ENCODE measurements at places on chromosomes 12 and 14.

GRCh38 chr12:108297895-108298760 is 41.0 kb downstream of the CMKLR1 start:
- no peak for DNase-seq

DNA sequence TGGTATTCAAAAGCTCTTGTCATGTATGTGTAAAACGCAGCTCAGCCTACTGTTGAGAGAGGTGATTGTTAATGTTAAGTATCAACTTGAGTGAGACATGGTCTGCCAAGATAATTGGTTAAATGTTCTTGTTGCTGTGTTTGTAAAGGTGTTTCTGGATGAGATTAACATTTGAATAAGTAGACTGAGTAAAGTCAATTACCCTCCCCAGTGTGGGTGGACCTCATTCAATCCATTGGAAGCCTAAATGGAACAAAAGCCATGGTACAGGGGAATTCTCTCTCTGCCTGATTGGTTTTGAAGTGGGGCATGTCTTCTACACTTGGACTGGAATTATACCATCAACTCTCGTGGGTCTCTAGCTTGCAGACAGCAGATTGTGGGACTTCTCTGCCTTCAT is 63.8 kb upstream of the RERGL start:
- DNase-seq = no peak

- DNase-seq = no peak
Observed at GRCh38 chr14:90253826-90254225, 2.5 kb upstream of the PSMC1 start.

- DNase-seq = no peak
Observed at GRCh38 chr14:94919896-94920295, 150.0 kb upstream of the GSC start.

DNA sequence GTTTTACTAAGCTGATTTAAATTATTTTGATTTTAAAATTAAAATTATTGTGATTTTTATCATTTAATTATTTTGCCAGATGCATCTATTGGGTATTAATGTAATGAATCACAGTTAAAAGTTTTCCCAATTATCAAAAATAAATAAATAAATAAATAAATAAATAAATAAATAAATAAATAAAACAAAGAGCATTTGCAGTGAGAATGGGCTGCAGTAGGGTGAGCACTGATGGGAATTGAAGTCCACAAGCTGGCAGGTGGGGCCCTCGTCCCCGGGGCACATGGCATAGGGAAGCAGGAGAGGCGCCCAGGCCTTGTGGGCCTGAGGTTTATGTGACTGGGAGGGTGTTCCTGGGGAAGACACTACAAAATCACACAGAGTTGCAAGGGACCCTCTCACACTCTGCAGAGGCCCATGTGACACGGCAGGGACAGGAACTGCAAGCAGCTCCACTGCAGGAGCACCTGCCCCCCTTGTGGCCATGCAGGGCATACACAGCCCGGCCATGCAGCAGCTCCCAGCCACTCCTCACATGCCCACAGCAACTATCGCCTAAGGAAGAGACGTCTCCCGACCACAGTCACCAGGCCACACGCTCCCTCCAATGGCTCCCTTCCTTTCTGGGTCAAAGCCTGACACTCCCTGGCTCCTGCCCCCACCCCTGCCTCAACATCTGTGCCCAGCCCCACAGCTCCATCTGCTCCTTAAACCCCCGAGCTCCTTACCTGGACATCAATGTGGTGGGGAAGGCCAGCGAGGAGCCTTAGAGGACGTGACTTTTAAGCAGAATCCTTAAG is 256.3 kb upstream of the SFSWAP start:
- no peak for DNase-seq

DNA sequence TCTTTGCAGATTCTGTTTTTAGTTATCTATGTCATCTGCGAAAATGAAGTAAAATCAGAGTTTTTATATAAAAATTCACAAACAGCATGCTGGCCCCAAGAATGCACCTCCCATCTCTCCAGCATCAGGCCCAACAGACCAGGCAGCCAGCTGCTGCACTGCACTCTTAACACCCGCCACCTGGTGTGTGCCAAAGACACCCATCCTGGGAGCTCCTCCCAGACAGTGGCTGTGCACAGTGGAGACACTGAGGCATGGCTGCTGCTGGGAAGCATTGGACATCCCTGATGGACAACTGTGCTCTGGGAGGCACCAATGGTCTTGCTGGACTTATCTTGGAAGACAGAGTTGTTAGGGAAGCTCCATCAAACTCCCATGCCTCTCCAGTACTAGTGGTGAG is 817.2 kb downstream of the TMEM121 start:
- no peak for DNase-seq

DNA sequence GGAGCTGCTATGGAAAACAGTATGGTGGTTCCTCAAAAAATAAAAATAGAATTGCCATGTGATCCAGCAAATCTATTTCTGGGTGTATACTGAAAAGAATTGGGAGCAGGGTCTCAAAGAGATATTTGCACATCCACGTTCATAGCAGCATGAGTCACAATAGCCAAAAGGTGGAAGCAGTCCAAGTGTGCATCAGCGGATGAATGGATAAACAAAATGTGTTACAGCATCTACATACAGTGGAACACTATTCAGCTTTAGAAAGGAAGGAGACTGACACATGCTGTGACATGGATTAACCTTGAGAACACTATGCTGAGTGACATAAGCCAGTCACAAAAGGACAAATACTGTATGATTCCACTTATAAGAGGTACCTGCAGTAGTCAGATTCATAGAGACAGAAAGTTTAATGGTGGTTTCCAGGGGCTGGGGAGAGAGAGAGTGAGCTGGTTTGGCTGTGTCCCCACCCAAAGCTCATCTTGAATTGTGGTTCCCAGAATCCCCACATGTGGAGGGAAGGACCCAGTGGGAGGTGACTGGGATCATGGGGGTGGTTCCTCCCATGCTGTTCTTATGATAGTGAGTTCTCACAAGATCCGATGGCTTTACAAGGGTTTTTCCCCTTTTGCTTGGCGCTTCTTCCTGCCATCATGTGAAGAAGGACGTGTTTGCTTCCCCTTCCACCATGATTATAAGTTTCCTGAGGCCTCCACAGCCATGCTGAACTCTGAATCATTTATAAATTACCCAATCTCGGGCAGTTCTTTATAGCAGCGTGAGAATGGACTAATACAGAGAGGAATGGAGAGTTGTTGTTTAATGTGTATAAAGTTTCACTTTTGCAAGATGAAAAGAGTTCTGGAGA is 17.6 kb upstream of the TBC1D30 start:
- no peak for DNase-seq

- peak; percentile 47 for DNase-seq
Observed at GRCh38 chr14:99564256-99564925, 39.6 kb downstream of the CCDC85C start.

DNA sequence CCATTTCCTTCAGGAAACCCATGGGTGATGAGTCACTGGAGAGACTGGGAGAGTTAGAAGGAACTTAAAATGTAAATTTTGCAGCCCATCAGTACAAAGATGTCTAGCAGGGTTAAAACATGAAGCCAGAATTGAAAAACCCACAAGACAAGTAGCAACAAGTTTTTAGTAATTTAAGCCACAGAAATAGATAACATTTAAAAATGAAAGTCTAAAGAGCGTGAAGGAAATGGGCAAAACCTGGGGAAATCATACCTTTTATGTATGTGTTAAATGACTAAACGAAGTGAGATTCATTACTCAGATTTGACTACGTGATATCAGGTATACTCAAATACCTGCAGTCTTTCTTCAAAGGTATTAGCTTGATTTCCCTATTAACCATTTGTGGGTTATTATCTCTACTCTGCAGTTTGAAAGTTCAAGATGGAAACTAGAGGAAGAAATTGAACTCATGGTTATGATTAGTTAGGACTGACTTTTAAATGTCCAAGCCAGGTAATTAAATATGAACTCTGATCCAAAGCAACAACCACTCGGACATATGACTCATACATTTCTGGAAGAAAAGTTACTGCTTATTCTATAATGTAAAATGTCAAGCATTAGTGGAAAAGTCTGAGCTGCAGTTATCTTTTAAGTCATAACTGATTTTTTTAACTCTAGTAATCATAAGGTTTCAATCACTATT is 84.1 kb downstream of the ITPR2 start:
- DNase-seq = peak; percentile 18

DNA sequence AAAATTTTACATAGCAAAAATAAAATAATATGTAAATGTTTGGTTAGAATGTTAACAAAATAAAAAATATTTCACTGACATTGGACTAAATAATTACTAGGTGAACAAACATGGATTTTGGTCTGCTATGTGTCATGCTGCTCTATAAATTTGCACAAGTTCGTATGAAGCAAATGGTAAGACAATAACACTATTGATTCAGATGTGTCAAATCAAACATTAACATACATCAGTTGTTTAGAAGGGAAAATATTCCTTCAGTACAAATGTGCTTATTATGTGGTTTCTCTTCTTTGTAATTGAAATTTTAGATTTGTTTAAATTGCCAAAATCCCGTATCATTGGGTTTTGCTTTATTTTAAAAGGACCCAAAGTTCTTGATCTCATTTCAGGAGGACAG is 46.9 kb downstream of the PAWR start:
- DNase-seq = no peak

DNA sequence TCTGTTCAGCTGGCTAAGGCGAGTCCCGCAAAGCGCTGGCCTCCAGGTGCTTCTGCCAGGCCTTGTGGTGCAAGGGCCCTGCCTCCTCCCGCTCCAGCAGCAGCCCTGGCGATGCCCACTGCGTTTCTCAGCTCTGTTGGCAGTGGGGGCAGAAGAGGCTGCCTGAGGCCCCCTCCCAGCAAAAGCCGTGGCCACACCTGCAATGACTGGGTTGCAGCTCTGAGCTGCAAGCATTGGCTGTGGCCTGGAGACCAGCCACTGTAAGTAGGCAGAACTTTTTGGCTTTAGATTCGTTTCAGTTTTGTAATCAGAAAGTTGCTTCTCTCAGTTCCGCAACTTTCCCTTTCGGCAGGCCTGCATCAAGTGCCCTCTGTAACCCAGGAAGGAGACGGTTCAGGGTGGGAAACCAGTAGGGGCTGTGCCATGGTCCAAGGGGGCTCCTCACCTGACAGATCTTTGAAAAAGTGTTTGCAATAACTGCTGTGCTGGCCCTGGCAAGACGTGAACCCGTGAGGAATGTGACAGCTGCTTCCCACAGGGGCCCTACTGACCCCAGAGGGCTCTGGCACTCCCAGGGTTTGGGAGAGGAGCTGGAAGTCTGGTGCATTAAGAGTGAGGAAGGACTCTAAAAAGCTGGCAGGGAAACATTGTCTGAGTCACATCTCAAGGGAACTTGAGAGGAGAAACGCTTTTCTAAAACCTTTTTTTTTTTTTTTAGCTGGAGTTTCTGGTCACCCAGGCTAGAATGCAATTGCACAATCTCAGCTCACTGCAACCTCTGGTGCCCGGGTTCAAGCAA is 54.5 kb upstream of the MAX start:
- DNase-seq = peak; percentile 62

DNA sequence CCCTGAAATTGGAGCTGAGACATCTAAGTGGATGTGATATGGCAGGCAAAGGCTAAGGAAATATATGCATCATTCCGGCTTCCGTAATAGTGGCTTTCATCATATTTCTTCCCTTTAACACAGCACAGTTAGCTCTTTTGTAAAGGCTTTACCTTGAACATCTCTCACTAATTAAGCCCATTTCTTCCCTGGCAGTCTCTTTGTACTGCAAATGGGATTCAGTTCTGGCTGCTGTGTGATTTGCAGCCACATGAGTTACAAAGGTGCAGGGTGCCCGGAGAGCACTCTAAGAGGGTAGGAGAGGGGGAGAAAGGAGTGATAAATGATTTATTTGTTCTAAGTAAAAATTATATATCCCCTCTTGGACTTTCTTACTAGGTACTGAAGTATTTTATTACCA is 232.1 kb upstream of the CCDC196 start:
- no peak for DNase-seq

DNA sequence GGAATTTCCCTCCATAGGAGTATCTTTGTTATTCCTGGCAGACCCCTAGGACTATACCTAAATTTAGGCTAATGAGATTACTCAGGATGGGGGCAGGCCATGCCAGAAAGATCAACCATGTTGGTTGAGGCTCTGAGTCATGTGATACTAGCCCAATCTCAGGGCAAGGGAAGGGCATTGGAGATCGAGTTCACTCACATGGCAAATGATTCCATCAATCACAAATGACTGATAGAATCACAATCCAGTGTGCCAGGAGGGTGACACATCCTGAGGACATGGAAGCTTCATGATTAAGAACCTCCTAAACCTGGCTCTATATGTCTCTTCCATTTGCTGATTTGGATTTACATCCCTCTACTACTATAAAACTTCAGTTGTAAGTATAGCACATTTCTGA is 182.3 kb downstream of the NTF3 start:
- DNase-seq = no peak

DNA sequence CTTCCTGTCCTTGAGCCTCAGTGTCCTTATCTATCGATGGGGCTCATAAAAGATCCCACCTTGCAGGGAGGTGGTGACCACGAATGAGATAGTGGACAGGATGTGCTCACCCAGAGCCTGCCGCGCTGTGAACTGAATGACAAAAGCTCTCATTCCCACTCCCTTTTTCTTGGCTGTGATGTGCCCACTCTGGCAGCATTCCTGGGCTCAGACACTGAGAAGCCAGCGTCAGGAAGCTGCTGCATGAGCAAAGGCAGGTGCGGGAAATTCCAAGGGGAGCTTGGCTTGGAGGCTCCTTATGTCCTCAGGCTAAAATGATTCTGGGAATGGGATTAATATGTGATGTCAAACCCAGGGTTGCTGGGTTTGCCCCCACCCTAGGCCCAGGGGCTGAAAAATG is 61.6 kb downstream of the EFCAB11 start:
- no peak for DNase-seq

DNA sequence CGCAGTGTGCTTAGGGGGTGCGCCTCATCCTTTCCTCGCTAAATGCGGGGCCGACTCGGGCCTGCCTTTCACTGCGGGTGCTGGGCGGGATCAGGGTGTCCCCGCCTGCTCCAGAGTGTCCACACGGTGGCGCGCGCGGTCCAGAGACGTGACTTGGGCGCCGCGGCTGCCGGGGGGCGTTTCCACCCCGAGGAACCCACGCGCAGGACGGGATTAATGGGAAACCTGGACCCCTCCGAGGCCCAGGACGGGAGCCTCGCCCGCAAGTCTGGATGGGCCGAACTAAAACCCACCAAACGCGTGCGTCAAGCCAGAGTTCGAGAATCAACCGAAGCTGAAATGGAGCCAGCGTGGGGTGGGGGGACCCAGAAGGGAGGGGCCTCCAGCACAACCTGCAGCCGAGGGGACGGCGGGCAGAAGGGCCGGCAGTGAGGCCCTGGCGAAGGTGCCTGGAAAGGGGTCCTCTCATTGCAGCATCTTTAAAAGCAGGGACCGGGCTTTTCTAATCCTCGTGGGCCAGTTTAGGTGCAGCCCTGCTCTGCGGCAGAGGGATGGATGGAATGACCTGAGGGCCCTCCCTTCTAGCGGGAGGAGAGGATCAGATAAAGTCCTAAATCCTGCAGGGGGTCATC is 93.3 kb downstream of the NINJ2 start:
- peak; percentile 62 for DNase-seq

GRCh38 chr14:58292187-58292586 is 6.2 kb upstream of the ARID4A start:
- DNase-seq = no peak

Measured in AG09319 (cell line).